ENCODE measurements at places on chromosomes 11 and 22.

DNA sequence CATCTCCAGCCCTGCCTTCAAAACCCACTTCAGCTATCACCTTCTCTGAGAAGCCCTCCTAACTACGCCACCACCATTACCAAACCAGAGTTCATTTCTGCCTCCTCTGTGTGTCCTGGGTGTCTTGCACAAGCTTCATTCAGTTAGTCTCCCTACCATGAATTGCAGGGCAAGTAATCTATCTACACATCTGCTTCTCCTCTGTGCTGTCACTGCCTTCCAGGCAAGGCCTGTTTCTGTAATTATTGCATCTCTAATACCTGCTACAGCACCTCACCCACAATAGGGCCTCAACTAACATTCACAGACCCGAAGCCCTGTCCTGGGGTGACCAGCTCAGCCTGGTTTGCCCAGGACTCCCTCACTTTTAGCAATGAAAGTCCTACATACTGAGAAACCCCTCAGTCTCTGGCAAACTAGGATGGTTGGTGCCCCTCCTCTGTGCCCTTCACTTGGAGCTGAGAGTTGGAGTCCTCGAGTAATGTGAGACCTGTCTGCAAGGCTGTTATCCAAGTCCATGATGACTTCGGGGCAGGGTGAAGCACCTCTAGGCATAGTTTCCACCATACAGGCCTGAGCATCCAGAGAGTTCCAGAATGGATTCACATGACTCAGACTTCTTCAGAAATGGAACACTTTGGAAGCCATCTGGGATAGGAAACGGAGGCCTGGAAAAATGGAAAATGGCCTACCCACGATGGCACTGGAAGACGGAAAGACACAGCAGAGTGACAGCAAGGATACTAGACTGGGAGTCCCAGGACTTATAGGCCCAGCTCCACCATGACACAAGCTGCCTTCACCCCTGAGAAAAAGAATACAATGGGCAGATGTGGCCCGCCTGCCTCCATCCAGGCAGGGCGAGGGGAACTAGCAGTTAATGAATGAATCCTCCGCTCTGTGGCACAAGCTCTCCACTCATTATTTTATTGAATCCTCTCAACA lies 269.3 kb downstream of the BUD13 start:
- no peak for DNase-seq

DNA sequence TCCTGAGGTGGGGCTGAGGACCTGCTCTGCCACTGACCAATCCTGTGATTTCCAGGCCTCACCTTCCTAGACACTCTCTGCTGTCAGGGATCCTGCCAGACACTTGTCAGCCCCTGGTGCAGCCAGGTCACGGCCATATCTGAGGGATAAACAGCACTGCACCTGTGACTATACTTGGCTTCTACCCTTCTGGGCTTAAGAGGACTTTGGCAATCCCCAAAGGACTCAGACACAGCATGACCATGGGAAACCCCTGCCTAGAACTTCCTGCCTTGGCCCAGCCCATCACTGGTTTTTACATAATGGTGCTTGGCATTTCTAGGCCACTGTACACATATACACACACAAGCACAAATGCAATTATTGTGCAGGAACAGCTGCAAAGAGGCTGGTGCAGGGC lies 11.6 kb upstream of the OLFML1 start:
- DNase-seq: no peak

DNA sequence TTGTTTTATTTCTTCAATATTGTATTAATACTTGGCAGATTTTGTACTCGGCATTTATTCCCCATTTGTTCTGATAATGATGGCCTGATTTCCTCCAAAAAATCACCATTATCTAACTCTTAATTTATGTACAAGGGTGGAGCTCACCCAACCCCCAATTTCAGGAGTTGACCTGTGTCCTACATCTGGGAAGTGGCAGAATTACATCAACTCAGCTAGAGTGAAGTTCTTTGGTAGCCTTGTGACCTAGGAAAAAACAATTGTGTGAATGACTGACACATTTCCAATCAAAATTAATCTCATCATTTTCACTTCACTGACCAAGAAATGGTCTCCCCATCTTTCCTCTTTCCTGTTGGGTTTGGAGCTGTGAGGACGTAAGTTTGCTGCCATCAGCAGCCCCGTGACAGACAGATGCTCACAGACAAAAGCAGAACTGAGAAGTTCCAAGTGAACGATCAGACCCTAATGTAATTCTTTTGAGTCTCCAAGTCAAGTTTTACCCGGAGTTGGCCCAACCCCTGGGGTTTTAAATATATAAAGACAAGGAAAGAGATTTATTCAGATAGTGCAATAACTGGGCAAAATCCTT lies 16.6 kb upstream of the MS4A6E start:
- DNase-seq: no peak

DNA sequence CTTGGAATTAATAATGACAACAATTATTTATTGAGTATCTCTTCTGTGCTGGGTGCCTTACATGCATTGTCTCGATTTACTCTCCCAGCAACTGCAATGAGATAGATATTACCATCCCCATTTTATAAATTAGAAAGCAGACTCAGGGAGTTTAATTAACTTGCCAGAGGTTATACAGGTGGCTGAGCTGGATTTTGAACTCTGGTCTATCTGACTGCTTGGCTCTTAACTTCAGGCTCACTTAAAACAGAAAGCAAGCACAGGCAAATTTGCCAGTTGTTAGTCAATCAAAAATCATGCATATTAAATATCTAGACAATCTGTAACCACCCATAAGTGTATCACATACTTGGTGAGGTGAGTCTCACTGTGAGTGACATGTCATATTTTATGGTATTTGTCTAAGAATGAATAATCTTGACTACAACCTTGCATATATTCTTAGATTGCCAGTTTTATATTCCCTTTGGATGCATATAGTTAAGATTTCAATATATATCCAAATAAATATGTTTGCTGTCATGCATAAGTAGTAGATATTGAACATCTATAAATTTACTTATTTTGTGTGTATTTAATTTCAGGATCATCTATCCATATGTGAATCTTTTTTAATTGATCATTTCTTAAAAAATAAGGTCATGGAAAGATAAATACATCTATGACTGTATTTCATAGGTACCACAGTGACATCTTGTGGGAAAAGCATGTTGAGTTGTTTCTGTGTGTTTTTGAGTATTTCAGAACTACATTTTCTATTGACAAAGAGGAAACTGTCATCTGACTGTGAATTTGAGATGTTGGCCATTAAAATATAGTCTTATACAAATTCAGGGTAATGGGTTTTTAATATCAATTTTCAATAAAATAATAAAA lies 112.0 kb upstream of the ARHGAP42 start:
- DNase-seq: peak; percentile 43

DNA sequence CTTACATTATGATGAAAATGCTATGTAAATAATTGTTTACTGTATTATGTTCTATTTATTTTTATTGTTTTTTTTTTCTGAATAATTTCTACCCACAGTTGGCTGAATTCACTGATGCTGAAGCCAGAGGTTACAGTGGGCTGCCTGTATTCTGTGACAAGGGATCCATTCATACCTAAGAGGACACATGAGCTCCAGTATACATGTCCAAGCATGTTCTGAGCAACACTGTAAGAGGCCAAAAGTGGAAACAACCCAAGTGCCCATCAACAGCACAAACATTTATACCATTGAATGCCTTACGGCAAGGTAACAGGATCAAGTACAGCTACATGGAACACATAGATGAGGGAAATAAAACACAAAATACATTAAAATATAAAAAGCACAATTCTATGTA lies 1.4 kb upstream of the SRSF8 start:
- no peak for DNase-seq

DNA sequence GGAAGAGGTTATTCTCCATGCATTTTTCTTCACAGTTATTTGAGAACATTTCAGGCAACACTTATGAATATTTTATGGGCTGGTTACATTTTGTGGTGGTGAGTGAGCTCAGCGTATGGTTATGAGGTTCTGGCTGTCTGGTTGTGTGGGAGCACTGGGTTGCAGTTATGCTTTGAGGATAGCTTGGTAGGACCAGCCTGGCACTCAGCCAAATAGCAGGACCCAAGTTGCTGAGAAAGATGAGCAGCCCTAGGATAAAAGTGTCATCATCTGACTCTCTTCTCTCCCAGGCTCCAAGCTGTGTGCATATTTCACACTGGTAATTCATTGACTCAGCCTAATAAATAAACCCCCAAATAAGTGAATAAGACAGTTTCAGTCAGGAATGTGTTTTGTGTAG lies 8.1 kb upstream of the SRSF8 start:
- DNase-seq: no peak

GRCh38 chr22:44307509-44308169 lies 5.1 kb downstream of the SHISAL1 start:
- no peak for DNase-seq

GRCh38 chr11:75374646-75375045 lies 23.2 kb upstream of the ARRB1 start:
- DNase-seq: no peak

DNA sequence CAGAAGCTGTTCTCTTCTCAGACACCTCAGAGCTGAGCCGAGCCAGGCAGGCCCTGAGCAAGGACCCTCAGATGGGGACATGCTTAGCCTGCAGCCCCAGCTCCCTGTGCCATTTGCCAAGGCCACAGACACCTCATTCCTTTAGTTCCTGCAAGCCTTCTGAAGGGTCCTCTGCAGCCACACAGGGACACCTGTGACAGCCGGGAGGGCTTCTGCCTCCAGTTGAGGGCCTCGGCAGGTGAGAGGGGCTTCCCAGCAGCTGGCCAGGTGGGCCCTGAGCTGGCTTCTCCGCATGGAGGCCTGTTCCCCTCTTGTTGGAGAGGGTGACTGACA lies 18.2 kb downstream of the INCENP start:
- no peak for DNase-seq

GRCh38 chr11:101917226-101917625 lies 904 bp upstream of the ANGPTL5 start:
- no peak for DNase-seq

DNA sequence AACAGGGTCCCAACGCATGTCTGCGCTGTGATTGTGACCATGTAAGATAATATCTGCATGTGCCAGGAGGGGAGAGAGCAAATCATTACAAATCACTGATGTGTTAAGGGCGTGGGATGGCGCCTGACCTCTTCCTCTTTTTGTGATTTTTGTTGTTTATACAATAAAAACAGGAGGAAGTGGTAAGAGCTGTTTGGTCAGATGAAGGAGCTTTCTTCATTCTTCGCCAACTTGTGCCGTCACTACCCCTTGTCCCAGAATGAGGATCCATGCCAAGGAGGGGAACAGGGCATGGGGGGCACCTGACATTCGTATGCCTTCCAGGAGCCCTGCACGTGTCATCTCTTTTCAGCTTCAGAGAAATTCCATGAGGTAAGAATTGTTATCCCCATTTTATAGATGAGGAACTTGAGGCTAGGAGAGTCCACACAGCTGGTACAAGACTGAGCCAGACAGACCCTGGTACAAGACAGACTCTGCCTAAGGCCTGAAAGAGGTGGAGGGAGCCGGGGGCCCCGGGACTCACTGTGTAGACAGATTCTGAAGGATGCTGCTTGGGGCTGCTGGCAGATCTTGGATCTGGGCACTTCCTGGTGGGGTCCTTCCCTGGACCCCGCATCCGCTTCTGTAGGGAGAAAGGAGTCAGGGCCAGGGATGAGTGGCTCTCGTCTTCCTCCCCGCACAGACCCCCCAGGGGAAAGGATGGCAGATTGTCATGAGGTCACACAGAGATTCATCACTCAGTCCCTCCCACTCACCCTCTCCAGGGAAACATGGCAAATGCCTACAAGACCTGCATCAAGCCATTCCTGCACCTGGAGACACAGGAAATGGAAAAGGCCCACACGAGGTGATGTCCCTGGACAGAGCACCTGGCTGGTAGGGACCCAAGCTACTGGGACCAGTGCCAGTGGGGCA lies 34.6 kb downstream of the NFAM1 start:
- no peak for DNase-seq

- DNase-seq: no peak
Measured at GRCh38 chr22:28408709-28409108, 270.9 kb downstream of the TTC28 start.

DNA sequence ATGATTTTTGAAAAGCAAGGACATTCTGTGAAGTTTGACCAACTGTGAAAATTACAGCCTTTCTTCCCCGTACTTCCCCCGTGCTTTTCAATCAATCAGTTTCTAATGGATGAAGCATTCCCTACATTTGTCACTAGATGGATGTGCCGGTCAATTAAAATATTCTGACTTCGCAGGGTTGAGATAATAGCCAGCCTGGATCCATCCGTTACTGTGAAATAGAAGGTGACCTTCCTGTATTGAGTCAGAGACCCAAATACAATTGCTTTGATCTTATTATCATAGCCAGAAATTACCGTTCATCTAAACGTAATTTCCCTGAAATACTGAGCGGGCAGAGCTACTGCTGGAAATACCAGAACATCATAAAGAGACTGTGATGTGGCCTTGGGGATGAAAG lies 21.1 kb upstream of the PARVB start:
- no peak for DNase-seq

DNA sequence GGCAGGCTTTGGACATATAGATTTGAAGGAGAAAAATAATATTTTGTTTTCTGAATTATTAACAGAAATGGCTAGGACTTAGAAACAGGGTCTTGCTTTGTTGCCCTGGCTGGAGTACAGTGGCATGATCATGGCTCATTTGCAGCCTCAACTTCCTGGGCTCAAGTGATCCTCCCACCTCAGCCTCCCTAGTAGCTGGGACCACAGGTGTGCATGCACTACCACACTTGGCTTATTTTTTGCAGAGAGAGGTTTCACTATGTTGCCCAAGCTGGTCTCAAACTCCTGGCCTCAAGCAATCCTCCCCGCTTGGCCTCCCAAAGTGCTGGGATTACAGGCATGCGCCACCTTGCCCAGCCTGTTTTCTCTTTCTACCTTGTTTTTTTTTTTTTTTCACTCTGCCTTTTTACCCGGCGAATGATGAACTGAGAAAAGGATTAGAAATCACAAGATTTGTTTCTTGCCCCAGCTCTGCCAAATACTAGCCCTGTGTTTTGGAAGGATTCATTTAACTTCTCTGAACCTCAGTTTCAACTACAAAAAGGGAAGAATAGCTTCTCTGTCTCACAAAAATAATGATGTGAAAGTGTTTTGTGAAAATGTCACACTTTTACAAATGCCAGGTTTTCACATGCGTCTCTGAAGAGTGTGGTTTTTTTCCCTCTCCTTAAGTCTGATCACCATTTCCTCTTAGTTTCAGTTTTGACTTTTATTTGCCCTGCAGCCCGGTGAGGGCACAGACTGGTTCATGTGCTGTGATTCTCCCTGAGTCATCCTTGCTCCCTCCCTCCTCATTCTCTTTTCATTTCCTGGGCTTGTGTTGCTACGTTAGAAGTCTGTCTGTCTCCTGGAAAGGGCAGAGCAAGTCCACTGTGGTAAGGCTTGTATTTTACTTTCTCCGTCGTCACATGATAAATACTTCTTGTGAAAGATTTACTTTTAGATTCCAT lies 67.7 kb downstream of the BCL2L13 start:
- peak; percentile 92 for DNase-seq

DNA sequence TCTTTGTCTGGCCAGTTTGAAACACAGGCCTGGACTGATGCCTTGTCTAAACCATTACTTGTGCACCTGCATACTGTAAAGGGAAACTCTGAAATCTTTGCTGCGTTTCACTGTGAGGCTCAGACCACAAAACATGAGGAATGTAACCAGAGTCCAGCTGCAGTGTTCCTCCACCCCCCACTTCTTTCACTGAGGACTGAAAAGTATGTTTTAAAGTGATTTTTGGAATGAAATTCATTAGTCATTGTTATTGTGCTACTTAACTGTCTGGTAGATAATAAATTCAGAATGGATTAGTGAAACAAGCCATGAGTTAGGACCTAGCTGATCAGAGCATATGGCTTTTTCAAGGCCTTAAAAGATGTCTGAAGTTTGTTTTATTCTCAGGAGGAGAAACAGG lies 181.2 kb downstream of the WNT11 start:
- peak; percentile 90 for DNase-seq
